ENCODE measurements at places on chromosomes 5 and 9.

- DNase-seq, result no peak
Measured at GRCh38 chr9:27634879-27635278, 61.6 kb upstream of the C9orf72 start.

- DNase-seq, result no peak
Measured at GRCh38 chr5:1324719-1325190, 20.1 kb downstream of the CLPTM1L start.

DNA sequence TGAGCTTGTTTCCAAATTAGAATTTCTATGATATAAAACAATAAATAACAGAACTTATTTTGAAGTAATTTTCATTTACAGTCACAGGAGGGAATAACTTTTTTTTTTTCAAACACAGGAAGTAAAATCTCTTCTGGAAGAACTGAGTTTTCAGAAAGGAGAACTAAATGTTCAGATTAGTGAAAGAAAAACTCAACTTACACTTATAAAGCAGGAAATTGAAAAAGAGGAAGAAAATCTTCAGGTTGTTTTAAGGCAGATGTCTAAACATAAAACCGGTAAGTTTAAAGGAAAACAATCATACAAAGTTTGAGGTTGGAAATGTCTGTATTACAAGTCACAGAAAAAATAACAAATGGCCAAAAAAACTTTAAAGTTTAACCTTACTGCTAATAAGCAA lies 41.6 kb downstream of the RAB14 start:
- DNase-seq, result no peak

GRCh38 chr9:32581512-32582143 lies 8.7 kb upstream of the NDUFB6 start:
- peak; percentile 54 for DNase-seq

DNA sequence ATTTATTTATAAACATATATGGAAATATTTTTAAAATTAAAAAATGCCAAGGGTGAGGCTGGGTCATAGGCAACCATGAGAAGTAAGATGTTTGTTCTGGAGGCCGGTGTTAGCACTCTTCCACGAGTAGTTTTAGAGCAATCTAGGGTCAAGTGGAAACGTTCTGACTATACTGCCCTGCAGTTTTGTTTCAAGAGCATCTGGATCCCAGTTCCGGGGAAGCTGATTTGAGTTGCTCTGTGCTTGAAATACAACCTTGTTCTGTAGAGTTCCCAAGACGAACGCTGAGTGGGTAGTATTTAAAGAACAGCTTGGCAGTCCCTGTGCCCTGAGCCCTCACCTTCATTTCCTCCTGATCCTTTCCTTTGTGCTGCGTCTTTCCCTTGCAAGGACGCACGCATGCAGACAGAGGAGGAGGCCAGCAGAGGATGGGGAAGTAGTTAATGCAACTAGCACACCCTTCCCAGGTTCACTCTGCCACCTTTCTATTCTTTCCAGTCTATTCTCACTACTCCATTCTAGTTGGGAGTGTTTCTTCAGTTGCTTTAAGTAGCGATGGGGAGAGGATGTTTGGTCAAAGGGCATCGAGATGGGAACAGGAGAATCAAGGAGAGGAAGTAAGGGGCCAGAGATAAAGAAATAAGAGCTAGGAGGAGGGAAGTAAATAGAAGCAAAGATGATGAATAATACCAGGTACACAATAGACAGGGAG lies 68.3 kb upstream of the ZSWIM6 start:
- no peak for DNase-seq

GRCh38 chr5:154460172-154460571 lies 14.4 kb downstream of the SAP30L start:
- no peak for DNase-seq

GRCh38 chr5:39073767-39074016 lies 507 bp downstream of the RICTOR start:
- peak; percentile 38 for DNase-seq

DNA sequence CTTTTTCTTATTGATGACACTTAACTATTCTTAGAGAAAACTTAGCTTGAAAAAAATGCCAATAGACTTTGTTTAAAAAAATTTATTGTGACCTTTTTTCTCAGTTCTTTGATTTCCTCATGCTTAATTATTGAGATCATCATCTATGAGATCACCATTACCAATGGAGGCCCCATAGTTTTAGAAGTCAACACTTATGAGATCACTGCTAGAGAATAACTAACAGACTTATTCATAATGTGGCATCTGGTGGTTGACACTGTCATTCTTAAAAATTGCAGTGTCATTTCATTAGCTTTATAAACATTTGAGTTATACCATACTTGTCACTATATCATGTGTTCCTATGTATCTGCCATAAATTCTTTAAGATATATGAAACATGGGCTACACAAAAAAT lies 14.9 kb upstream of the FEM1C start:
- DNase-seq, result no peak

DNA sequence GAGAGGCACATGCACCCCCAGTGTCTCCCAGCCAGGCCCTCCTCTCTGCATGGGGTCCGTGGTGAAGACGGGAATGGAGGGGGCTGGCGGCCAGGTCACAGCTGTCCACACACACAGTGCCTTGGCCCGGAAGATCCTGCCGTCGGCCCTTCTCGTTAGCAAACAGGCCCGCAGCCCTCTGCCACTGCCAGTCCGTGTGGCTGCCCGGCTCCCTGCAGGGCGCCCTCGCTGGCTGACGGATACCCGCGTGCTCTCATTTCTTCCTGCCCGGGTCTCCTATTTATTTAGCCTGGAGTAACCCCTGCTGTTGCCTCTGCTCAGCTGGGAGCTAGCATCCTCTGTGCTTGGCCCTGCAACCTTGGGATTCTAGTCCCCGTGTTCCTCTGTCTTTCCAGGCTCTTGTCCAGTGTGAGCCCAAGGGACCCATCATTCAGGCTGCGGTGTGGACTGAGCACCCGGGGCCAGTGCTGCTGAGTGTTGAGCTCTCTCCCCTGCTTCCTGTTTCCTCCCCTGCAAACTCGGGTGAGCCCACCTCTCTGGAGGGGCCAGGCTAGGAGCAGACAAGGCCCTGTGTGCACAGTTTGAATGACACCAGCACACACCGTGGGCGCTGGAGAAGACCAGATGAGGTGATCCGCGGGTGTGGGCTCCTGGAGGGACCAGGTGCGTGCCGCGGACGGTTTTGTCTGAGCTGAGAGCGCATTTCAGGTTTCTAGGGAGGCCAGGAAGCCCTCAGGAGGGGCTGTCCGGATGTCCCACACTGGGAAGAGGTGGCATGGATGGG lies 14.6 kb upstream of the RNU6ATAC start:
- no peak for DNase-seq

DNA sequence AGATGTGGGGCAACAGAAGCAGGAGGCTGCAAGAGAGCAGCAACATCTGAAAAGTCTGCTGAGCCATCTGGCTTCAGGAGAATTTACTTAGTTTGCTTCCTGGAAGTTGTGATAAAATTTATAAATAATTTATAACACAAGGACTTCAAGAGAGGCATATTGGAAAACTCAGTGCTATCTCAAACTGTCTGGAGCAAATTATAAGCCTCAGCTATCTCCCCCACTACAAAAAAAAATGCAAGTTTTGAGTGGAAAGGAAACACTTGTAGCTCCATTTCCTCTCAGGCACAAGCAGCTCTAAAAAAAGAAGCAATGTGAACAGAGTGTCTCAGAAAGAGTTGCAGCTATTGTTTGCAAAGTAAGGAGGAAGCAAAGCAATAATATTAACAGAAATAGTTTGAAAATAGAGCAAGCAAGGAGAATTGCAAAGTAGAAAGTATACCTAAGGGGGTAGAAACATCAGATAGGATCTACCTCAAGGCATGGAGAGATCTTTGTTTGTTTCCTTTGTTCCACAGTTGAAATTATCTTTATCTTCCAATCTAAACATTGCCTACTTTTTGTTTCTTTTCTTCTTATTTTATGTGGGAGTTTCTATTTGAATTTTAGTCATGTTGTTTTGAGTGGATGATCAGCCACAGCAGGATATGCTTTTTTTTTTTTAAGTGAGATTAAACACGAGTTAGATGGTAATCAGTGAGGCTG lies 55.9 kb upstream of the IL6ST start:
- no peak for DNase-seq

- no peak for DNase-seq
Measured at GRCh38 chr5:73355108-73355507, 93.5 kb downstream of the FOXD1 start.

All from NCI-H345 (cell line).